ENCODE measurements at places on chromosomes 7 and 10.
A peak's percentile ranks its signal among the peaks of the same experiment; 100 is the strongest.

- DNase-seq, result peak; percentile 29
Observed at GRCh38 chr10:102669206-102670064, 25.2 kb downstream of the TRIM8 start.

- DNase-seq, result no peak
Observed at GRCh38 chr7:55131142-55131929, 112.5 kb downstream of the EGFR start.

GRCh38 chr10:44238212-44238611 is 146.7 kb downstream of the CXCL12 start:
- no peak for DNase-seq

- DNase-seq, result no peak
Observed at GRCh38 chr7:34463830-34464229, 194.2 kb upstream of the NPSR1 start.

GRCh38 chr10:73076360-73077183 is 20.1 kb downstream of the P4HA1 start:
- DNase-seq, result peak; percentile 89

All from fibroblast of upper back skin (primary cell).